Epithelial cell of proximal tubule (primary cell): ENCODE measurements at places on chromosomes 3 and 15.

- DNase-seq = peak; percentile 22
These were observed 90.2 kb downstream of the ANP32A start for GRCh38 chr15:68730471-68730919.

GRCh38 chr3:129974564-129974832, at the start of gene TRH:
Gene TRH, plus strand, starts transcription at chr3:129974720. Its CDS starts 1,097 bp downstream, at chr3:129975817.
- no peak for DNase-seq

DNA sequence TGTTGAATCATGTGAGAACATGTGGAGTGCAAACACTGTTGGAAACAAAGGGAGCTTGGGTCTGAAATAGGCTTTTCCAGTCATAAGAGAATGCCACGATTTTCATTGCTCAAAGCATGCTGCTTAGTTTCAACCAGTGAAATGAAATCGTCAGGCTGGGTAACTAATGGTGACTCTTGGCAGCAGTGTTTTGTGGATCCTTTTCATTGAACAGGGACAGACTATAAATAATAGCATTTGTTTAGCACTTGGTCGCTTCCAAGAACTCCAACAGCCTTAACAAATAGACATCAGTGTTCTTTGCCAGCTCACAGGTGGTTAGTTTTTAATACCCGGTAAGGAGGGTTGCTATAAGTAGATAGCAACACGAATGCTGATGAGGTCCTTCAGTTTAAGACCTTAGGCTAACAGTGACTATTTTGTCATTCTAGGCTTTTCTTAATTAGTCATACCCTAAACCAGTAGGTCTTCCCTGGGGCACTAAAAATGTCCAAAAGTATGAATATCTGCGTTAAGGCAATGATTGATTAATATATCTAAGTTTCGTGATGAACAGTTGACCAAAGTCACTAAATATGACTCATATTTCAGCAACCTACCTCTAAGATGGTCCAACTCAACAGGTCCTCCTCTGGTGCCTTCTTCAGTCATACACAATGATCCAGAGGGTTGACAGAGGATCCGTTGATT, 15.8 kb downstream of the TP63 start:
- no peak for DNase-seq

DNA sequence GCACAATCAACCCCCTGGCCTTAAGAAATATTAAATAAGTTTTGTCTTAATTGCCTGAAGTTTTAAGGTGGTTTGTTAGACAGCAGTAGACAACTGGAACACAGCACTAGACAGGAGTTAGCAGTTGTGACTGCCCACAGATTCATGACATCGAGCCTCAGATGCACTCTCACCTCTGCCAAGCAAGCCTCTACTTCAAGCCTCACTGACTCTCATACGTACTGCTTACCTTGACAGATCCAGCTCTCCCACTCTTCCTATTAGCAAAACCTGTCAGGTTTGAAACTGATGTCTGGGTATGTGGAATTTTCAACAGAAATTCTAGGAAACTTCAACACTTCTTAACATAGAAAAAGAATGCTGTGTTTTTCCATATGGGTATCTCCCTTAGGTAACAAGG, 382.9 kb upstream of the DPH6 start:
- no peak for DNase-seq

DNA sequence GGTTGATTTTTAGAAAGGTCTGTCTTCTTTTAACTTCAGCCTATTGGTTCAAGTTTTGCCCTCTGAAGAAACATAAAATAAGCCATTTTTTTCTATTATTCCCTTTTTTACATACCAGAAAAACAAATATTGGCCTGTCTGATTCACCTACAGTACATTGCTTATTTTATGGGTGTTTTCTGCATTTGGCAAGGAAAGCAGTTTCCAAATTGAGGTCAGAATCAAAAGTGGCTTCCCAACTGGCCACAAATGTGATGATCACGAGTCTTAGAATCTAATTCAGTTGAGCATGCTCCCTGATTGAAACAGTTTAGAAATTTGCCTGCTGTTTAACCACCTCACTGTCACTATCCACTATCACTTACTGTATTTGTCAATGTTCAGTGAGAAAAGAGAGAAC, 106.9 kb upstream of the CHMP2B start:
- DNase-seq = no peak

- DNase-seq = no peak
These were observed 35.9 kb downstream of the TUBGCP4 start for GRCh38 chr15:43406808-43407207.
